Effector CD8-positive, alpha-beta T cell (primary cell): ENCODE measurements at places on chromosomes 7 and 10.

- no peak for DNase-seq
Measured at GRCh38 chr10:3740157-3740871, 44.7 kb downstream of the KLF6 start.

GRCh38 chr7:44962483-44963251, 16.1 kb downstream of the MYO1G start:
- no peak for DNase-seq

DNA sequence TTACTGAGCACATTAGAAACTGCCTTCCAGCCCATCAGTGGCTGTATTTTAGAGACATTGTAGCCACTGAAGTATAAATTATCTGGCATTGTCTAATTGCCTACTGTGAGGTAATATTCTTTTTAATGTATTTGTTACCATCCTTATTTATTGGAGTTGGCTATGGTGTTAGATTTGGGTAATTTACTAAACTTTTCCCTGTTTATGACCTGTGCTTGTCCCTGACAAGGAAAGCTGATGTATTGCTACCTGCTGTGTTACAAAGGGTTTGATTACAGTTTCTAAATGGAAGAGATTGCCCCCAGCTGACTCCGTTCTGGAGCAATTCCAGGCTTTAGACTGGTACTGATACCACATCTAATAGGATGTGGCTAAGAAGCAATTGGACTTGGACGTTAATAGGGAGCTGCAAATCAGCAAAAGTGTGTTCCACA, 12.3 kb upstream of the ASCC1 start:
- DNase-seq = no peak

- DNase-seq = no peak
Measured at GRCh38 chr7:117114272-117114671, 161.0 kb downstream of the ST7 start.

- no peak for DNase-seq
Measured at GRCh38 chr10:95284807-95285206, 6.0 kb downstream of the PDLIM1 start.

DNA sequence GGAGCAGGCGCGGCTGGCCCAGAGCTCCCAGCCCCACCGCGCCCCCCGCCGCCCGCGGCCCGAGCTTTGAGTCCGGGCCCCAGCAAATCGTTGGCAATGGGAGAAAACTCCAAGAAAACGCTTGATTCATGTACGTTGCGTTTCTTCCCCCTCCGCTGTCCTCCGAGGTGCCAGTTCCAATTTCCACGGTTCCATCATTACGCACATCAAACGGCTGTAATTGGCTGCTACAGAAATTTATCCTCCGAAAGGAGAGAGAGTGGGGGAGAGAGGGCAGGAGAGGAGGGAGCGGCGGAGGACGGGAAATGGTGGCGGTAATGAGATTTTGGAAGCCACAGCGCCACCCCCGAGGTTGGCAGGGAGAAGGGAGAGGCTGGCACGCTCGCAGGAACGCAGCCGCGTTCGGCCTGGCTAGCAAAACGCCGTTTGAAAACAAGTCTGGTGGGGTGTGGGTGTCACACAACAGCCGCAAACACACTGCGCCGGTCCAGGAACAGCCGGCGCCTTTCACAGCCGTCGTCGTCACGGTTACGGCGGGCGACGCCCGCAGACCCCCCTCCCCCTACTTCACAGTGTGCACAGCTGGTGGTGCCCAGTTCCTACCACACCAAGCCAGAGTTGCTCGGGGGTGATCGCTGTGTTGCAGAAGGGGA, 57.5 kb downstream of the UNCX start:
- DNase-seq = no peak

GRCh38 chr7:26620352-26620751, 244.0 kb downstream of the SKAP2 start:
- DNase-seq = no peak

GRCh38 chr7:10346032-10346431, 627.6 kb upstream of the PHF14 start:
- DNase-seq = no peak

GRCh38 chr7:114212721-114213429, 201.7 kb upstream of the FOXP2 start:
- no peak for DNase-seq

DNA sequence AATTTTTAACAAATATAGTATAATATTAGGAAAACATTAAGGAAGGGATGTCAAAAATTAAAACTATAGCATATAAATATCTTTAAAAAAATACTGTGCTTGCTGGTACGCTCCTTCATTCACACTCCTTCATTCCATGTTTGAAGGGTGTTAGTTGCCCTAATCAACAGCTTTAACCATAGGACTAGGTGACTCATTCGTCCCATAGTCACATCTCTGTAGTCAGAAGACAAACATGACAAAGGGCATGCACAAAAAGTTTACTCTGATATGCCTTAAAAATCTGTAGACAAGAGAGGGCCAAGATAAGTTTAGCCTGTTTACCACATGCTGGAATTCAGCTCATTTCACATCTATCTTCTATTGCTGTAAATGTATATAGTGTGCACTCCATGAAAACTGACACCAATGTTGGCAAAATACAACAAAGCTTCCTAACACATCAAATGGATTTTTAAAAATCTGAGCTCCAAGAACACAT, 646 bp downstream of the FAM13C start:
- DNase-seq = no peak

DNA sequence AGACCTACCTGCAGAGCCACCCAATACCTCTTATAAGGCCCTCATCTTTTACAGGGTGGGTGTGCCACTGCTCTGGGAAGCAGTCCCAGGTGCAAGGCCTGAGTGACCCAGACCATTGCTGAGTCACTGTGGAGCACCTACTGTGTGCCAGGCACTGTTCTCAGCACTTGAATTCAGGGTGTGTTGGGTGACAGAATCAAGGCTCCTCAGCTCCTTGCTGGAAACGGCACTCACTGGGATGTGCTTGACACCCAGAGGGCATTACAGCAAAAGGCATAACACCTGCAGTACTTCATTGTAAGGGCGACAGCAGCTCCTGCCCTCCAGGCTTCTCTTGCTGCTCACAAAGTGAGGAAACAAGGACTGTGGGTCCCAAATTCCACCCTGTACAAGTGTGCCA, 7.1 kb downstream of the CAMK2B start:
- DNase-seq = no peak

- no peak for DNase-seq
Measured at GRCh38 chr7:150964593-150965111, 13.5 kb downstream of the KCNH2 start.
